Activated naive CD4-positive, alpha-beta T cell treated with anti-CD3 and anti-CD28 coated beads for 36 hours (primary cell): ENCODE measurements at places on chromosomes 6 and 20.

DNA sequence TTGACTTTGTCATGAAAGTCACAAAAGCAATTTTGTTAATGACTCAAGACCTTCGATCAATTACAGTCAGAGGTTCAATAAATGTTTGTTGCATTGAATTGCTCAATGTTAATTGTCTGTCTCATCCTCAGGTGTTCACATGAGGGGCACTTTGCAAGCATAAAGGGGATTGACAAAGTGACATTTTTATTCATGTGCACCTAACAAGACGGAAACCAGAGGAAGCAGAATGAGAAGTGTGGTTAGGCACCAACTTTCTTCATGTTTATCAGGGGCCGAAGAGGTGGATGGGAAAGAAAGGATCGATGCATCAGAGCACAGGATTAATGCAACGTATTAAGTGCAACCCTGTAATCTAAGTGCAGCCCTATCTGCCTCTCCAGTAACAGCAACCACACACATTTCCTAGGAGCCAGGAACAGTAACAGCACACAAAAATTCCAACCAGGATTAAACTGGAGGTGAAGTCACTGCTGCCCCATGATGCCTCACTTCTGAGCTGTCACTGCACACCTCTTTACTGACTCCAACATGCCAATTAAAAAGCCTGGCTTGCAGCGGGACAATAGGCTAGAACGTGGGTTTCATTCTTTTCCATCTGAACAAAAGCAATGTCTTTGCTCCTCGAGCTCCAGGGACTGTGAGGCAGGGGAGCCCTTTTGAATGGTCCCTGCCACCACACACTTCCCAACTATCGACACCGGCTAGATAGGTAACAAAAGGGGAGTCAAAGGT lies 262.7 kb downstream of the CD83 start:
- DNase-seq: no peak

DNA sequence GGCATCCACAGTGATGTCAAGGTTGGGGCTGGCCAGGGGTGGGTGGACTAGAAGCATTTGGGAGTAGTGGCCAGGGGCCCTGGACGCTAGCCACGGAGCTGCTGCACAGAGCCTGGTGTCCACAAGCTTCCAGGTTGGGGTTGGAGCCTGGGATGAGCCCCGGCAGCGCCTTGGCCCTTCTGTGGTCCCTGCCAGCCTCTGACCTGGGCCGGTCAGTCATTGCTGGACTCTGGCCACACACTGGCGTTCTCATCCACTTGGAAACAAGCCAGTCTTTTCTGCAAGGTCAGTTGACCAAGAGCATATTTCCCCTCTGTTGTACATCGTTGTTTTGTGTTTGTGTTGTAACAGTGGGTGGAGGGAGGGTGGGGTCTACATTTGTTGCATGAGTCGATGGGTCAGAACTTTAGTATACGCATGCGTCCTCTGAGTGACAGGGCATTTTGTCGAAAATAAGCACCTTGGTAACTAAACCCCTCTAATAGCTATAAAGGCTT lies 8.4 kb downstream of the PSMA7 start:
- DNase-seq: no peak

GRCh38 chr6:84788689-84789088 lies 24.3 kb upstream of the TBX18 start:
- no peak for DNase-seq

DNA sequence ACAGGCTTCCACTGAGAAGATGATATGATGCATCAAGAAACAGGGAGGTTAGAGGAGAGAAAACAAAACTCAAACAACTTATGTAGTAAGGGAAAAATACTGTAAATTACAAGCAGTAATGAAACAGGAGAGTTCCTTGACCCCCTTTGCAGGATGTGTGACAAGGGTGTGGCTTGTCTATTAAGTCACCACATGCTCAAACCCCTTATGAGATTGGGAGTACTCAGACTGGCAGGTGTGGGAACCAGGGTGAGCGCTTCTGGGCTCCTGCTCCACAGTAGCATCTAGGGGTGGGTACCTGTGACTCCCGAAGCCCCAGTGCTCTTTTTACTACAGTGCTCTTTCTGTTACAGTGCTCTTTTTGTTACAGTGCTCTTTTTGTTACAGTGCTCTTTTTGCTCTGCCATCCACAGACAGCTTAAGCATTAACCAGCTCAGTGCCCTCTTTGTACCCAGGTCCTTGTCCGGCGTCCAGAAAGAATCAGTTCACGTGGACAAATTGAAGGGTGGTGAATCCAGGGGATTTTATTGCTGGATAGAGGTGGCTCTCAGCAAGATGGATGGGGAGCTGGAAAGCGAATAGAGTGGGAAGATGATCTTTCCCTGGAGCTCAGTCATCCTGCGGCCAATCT lies 28.7 kb downstream of the OLIG3 start:
- no peak for DNase-seq

DNA sequence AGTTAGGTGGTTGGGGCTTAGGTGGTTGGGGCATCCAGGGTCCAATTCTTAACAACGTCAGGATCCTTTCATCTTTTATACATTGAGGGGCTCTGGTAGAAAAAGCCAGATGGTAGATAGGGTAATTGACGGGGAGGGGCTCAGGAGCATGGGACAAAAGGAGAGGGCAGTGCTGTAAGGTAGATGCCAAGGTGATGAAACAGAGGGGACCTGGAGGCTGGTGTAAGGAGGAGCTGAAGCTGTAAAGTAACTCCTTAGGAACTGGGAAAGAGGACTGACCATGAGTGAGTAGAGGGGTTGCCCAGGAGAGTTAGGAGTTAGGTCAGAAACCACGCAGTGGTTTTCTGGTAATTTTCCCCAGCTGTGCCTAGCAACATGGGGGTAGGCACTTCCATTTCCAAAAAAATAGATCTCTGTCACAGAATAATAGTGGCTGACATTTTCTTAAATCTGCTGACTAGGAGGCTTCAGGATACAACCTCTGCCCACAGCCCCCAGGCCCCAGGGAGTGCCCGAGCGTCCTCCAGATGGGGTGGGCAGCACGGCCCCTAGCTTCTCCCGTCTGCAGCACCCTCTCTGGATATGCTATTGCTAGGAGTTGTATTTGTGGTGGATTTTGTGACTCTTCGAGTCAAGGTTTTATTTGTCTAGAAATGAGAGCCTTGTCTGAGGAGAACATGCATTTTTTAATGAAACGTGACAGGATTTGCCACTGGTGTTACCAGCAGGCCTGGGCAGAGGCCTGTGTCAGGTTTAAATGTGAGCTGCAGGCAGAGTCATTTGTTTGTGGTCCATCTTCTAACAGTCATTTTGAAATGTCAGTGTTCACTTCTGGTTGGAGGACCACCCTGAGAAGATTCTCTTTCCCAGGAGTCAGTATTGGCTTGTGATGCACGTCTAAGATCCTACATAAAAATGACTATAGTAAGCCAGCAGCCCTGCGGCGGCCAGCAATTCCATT lies 44.6 kb downstream of the TULP4 start:
- no peak for DNase-seq
